ENCODE measurements at places on chromosomes 7 and 10.

DNA sequence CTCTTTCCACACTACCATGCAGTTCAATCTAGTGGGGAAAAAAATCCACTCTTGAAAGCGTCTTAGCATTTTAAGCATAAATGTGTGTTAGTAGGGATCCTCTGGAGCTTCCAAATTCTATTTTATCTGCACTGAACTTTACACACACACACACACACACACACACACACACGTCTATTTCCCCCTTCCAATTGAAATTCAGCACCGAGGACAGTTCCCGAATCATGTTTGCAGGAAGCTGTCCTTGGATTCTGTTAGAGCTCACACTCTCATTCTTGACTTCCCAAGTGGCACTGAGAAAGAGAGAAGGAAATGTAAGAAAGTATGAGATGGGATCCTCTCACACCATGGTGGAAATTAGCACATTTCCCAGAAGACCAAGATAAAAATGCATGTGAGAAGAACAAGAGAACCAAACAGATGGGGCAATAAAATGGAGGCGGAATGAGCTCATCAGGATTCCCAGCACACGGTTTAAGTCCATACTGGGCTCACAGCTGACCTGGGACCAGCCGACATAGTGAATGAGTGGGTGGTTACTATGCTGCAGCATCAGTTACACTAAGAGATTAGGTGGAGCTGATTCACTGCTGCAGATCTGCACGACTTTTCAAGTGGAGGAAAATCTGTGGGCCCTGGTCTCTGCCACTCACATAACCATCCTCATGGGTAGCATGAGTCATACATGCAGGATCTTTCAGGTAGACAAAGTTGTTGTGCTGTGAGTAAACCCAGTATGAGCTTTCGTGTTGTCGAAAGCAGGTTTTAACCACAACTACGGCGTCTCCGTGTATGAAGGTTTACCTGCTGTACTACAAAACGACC is 3.3 kb upstream of the NPTX2 start:
- DNase-seq, result no peak

DNA sequence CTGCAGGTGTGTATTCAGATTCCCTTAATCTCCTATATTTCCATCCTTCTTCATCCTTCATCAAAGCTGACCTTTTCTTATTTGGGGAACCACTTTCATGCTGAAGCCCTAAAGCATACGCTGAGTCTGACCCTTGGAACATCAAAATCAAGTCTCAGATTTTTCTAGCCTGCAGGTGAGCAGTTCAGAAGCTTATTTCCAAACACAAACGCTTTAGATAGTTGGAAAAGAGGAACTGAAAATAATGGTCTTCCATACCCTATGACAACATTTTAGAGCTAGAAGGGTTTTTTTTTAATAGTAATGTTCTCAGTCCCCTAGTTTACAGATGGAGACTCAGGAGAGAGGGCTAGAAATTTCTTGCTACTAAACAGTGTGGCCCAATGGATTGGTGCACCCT is 1.6 kb upstream of the AGK start:
- no peak for DNase-seq

DNA sequence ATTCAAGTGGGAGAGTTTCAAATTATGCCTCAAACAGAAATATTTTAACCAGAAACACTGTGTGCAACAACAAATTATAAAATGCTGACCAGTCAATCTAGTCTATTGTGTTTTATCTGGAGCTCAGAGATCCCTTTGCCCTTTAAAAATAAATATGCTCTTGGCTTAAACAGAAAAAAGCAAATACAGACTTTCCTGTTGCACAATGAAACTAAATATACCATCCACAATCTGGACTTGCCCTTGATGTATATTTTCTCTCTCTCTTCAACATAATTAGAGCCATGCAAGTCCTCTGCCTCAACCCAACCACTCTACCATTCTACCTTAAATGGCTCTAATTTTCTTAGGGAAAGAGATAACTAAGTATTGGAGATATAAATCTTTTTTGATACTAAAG is 34.9 kb downstream of the ASAH2 start:
- DNase-seq, result no peak

DNA sequence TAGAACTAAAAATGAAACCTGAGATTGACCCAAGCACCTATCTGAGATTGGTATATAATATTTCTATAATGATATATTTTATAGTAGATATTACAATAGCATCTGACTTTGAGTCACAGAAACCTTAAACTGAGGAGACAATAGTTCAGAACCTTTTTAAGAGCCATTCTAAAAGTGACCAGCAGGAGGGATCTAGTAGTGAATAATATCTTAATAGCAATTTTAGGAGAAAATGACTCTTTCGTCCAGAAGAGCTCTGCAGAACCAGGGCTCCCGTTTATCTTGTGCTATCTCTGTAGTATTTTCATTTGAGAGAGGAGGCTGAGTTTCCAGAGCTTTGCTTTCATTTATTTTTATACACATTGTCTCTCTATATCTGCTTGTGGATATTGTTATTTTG is 68.1 kb downstream of the PODXL start:
- no peak for DNase-seq

GRCh38 chr7:151918510-151918843 is 37.8 kb upstream of the GALNTL5 start:
- DNase-seq, result no peak

- DNase-seq, result no peak
Observed at GRCh38 chr10:76451911-76452310, 1020.5 kb downstream of the LRMDA start.

GRCh38 chr10:33979195-33979594 is 644.7 kb upstream of the NRP1 start:
- DNase-seq, result no peak

DNA sequence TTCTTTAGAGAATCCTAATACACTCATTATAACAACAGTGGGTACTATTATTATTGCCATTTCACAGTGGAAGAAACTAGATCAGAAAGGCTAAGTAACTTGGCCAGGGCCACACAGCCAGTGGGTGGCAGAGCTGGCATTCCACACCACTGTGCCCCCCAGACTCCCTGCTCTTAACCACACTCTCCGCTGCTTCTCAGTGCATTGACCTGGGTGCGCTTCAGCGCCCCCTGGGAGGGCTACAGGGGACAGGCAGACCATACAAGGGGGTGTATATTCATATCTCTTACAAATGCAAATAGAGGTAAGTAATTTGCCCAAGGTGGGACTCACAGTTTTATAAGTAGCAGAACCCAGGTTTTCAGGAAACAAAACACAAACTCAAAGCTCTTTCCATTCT is 77.0 kb upstream of the NMT2 start:
- DNase-seq, result no peak

- no peak for DNase-seq
Observed at GRCh38 chr7:139999516-139999915, 63.2 kb downstream of the PARP12 start.

- no peak for DNase-seq
Observed at GRCh38 chr7:71846160-71846559, 566.0 kb downstream of the CALN1 start.

All from stimulated activated CD4-positive, alpha-beta T cell treated with anti-CD3 and anti-CD28 coated beads, Interleukin-1b, Interleukin-23, amount 100 ng/mL, for 1 hour (primary cell).